Muscle of leg (tissue), 16 donors: ENCODE measurements at places on chromosomes 13 and 19. TPM values are rescaled to one million over a fixed set of nuclear protein-coding genes. Genes with fewer than 3 reads are reported as not detected.

The DCUN1D2 gene
- 13.1 TPM for total RNA-seq

The OR7C1 gene
- total RNA-seq: 0.04 TPM

- H3K4me1 ChIP-seq: peaks cover 48% of the 10 kb centered on the region
- peak overlapping the region; percentile 5 for H3K4me3 ChIP-seq
- H3K36me3 ChIP-seq: no peaks in the 10 kb centered on the region
- peak overlapping the region; percentile 99 for H3K27ac ChIP-seq
Observed at GRCh38 chr19:46480415-46480814, 9.1 kb upstream of the PNMA8A start.

GRCh38 chr13:22594041-22594440, 586.7 kb upstream of the SGCG start:
- H3K4me1 ChIP-seq: peaks cover 3% of the 10 kb centered on the region
- no peak overlapping the region for H3K27ac ChIP-seq
- DNase-seq: peak; percentile 15
- no peak overlapping the region for H3K4me3 ChIP-seq
- H3K27me3 ChIP-seq: no peaks in the 10 kb centered on the region

- H3K27me3 ChIP-seq: no peaks in the 10 kb centered on the region
- H3K36me3 ChIP-seq: no peaks in the 10 kb centered on the region
- no peak overlapping the region for H3K27ac ChIP-seq
Observed at GRCh38 chr13:24713022-24713421, 32.8 kb downstream of the ATP12A start.

GRCh38 chr13:24013189-24013588, 115.9 kb upstream of the C1QTNF9B start:
- H3K27me3 ChIP-seq: no peaks in the 10 kb centered on the region
- no peak overlapping the region for H3K27ac ChIP-seq
- H3K36me3 ChIP-seq: no peaks in the 10 kb centered on the region
- no peak for DNase-seq
- no peaks in the 10 kb centered on the region for H3K4me1 ChIP-seq
- H3K4me3 ChIP-seq: no peak overlapping the region

GRCh38 chr13:113903912-113904311, 40.0 kb upstream of the GAS6 start:
- no peak overlapping the region for H3K27ac ChIP-seq
- peaks cover 9% of the 10 kb centered on the region for H3K4me1 ChIP-seq
- H3K4me3 ChIP-seq: no peak overlapping the region
- H3K36me3 ChIP-seq: no peaks in the 10 kb centered on the region
- H3K27me3 ChIP-seq: peaks cover 2% of the 10 kb centered on the region

DNA sequence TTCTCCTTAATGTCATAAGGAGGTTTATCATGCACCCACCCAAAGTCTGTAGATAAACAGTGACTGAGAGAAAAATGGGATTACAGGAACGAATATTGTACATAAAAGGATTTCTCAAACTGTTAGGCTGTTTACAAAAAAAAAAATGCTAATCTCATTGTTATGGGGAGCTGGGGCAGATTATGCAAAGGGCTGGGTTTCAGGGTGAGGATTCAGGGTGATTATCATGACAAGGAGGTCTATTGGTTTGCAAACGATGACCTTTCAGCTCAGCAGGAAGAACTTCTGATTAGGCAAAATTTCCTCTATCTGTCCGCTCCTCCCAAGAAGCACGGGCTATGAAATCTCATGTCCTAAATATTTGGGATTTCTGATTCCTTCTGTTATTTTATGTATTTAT, 41.4 kb downstream of the NLRP12 start:
- no peaks in the 10 kb centered on the region for H3K4me1 ChIP-seq
- no peak overlapping the region for H3K4me3 ChIP-seq
- no peaks in the 10 kb centered on the region for H3K36me3 ChIP-seq
- no peaks in the 10 kb centered on the region for H3K27me3 ChIP-seq
- H3K27ac ChIP-seq: no peak overlapping the region

GRCh38 chr13:94622344-94622743, 20.7 kb downstream of the GPR180 start:
- H3K36me3 ChIP-seq: peaks cover 15% of the 10 kb centered on the region
- H3K4me1 ChIP-seq: no peaks in the 10 kb centered on the region
- no peaks in the 10 kb centered on the region for H3K27me3 ChIP-seq

- H3K27me3 ChIP-seq: peaks cover 3% of the 10 kb centered on the region
- peaks cover 31% of the 10 kb centered on the region for H3K4me1 ChIP-seq
- no peak overlapping the region for H3K4me3 ChIP-seq
- H3K27ac ChIP-seq: peak overlapping the region; percentile 29
- H3K36me3 ChIP-seq: peaks cover 65% of the 10 kb centered on the region
Observed at GRCh38 chr19:8311461-8312260, 3.5 kb upstream of the CD320 start.

- H3K36me3 ChIP-seq: peaks cover 34% of the 10 kb centered on the region
- peaks cover 34% of the 10 kb centered on the region for H3K27me3 ChIP-seq
- no peak for DNase-seq
- H3K4me3 ChIP-seq: no peak overlapping the region
- no peak overlapping the region for H3K27ac ChIP-seq
Observed at GRCh38 chr19:584240-585001, 5.3 kb upstream of the HCN2 start.
